ENCODE measurements at places on chromosomes 12 and 14.
A peak's percentile ranks its signal among the peaks of the same experiment; 100 is the strongest.

DNA sequence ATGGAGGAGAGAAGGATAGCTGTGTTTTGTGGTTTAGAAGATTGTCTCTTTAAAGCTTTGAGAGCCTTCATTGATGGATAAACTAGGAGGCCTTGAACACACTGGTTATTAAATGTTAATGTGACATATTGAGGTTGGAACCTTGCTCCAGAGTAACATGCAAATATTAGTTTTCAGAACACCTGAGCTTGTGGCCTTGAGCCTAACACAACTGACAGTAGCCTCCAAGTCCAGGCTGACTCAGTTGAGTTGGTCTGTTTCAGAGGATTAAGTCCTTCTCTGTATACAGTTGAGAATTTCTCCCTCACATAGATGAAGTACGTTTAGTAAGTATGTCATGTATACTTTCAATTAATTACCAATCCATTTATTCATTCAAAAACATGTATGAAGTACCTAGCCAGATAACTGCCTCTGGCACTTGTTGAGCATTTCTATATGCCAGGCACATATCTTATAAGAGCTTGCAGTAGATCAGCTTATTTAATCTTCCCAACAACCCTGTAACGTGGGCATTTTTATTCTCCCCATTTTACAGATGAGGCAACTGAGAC is 63.5 kb downstream of the ELK3 start:
- DNase-seq: no peak

DNA sequence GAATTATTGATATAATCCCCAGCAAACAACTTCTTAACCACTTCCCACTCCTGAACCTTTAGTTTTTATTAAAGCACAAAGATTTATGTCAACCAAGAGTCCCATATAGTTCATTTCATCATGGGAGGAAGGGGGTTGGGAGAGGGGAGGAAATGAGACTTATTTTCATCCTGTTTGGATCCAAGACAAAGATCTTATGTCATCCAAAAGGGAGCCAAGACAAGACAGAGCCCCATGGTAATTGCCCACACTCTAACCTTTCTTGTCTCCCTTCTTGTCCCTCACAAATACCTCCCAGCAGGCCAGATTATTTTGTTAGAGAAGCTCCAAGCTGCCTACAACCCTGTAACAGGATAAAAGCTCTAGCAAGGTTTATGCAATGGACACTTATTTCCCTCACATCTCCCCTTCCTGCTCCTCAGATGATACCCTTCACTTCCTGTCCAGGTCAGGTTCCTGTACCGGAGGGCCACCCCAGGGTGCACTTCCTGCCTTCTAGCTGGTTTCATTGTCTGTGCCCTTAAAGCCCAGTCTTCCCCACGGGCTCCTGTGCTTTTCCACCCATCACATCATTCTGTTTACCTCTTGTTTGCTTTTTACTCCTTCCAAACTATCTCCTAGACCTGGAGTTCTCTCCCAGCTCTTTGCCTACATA is 123.7 kb upstream of the MDM1 start:
- DNase-seq: no peak

- peak; percentile 10 for DNase-seq
These were observed 38.8 kb downstream of the SYNE3 start for GRCh38 chr14:95477411-95478269.

GRCh38 chr12:130074661-130075406 is 87.4 kb upstream of the FZD10 start:
- no peak for DNase-seq

DNA sequence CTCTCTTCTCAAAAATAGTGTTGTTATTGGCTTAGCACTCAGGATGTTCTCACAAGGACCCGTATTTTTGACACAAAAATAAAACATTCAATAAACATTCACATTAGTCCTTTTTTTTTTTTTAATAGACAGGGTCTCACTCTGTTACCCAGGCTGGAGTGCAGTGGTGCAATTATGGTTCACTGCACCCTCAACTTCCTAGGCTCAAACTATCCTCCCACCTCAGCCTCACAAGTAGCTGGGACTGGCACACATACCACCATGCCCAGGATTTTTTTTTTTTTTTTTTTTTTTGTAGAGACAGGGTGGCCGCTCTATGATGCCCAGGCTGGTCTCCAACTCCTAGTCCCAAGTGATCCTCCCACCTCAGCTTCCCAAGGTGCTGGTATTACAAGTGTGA is 27.0 kb downstream of the PPP1R13B start:
- no peak for DNase-seq

DNA sequence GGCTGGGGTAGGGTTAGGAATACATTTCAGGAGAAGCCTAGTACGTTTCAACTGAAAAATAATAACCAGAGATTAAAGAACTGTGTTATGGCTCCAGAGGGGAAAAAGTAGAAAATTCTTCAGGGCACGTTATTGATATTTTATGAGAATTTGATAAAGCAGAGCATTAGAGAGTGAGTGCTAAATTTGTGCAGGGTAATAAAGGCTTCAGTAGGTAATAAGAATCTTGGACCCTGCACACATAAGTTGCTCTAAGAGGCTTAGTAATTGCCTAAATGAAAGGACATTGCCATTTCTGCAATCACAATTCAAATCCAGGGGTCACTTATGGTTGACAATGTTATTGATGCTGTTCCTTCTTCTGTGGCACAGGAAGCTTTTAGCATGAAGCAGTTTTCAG is 439.4 kb upstream of the DCN start:
- no peak for DNase-seq

- DNase-seq: no peak
These were observed 565.8 kb upstream of the ATP2B1 start for GRCh38 chr12:90274407-90274806.

- DNase-seq: no peak
These were observed 178.2 kb upstream of the HIF1A start for GRCh38 chr14:61516964-61517653.

- DNase-seq: no peak
These were observed 74.2 kb upstream of the MBIP start for GRCh38 chr14:36394593-36394992.

DNA sequence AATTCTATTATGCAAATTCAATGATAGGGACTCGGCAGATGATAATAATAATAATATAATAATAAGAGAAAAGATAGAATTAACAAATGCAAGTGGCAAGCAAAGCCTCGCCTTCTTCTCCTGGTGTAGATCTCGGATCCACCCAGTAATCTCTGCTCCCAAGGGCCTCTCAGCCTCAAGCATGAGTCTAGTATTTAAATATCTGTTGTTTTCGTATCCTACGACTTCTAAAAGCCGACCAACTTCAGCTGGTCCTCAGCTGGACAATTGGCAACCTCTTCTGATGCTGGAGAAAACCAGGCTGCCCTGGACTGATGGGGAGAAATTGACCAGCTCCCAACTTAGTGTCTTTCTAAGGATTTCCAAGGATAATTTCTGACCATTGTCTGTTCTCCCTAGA is 14.0 kb upstream of the MAP1LC3B2 start:
- DNase-seq: no peak

DNA sequence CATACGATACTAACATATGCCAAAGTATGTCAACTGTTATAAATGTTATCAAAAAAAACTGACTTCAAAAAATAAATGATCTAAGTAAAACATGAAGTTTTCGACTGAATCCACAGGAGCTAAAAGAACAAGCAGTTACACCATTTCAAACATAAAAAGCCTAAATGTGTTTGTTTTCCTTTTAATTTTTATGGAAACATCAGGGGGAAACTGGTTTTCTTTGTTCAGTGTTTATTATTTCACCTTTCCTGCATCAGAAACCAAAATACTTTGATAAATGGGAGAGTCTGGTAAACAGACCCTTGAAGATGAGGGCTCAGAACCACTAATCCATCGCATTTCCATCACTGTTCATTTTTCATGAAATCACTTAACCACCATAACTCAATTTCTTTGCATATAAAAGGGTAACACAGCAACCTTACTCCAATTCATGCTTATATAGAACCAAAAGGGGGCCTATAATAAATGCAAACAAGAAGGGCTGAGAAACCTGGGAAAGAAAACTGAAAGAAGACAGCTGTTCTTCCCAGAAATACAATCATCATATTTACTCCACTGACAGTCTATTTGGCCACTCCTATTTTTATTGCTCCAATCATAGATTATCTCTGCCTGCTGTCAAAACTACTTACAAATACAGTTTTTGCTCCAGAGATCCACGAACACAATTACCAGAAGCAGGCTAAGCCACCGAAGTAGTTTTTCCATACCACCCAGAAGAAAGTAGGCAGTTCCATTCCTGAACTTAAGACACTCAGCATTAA is 17.0 kb downstream of the FGD6 start:
- no peak for DNase-seq

GRCh38 chr14:61280526-61281185 is 482 bp downstream of the TMEM30B start:
- DNase-seq: no peak

GRCh38 chr14:23302290-23303225 is at the start of gene PPP1R3E:
Gene PPP1R3E (minus strand): TSS chr14:23302859. CDS start chr14:23302576, 283 bp downstream.
- no peak for DNase-seq

DNA sequence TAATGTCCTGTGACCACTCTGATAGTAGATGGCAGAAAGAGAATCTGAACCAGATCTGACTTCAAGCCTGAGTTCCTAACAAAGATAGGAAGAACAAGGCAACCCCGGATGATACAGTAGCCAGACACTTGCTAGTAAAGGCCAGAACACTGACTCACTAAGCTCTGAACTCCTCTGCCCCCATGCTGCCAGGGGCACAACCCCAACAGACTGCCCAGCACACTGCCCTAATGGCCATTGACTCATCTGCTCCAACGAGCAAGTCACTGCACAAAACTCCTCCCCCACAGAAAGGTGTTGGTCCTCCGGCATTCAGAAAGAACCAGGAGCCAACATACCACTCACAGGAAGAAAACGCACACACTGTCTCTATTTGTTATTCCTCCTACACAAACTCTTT is 179.6 kb upstream of the NUDT4 start:
- no peak for DNase-seq

GRCh38 chr12:57891542-57892228 is 45.2 kb upstream of the CTDSP2 start:
- no peak for DNase-seq

GRCh38 chr14:38243696-38244240 is 12.1 kb downstream of the CLEC14A start:
- DNase-seq: no peak

DNA sequence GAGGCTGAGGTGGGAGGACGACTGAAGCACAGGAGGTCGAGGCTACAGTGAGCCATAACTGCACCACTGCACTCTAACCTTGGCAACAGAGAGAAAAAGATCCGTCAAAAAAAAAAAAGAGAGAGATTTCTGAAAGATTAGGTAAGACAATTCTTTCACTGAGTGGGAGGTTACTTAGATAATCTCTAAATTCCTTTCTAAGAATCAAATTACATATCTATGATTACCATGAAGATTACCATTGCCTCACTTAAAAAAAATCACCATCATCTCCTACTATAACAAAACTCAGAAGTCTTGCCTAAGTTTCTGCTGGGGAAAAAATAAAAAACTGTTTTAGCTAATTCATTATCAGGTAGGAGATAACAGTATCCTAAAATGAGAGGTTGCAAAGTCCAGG is 366.7 kb downstream of the DUSP6 start:
- DNase-seq: no peak

DNA sequence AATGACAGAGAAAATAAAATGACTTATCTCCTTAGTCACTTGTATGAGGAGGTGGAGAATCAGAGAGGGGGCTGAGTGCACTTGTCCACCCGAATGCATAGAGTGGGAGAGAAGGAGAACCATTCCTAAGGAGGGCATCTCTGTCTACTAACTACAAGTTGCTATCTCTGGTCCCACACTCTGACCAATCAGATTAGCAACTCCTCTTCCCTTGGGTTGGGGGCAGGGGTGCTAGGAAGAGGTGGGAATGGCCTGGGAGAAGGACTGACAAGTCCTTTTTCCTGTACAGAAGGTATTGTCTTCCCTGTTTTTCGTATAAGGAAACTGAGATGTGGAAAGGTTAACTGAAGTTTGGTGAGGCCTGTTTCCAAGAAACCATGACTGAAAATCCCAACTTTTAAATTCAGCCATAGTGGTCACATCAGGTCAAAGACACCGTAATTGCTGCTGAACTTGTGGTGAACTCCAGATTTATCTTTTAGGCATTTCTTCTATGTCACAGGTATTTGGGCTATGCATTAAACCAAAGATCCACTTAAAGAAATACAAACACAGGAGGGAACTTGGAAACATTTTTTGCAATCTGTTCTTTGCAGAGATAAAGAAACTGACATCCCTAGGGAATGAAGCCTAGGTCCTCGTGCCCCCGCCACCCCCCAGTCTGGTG is 207.8 kb downstream of the CRADD start:
- DNase-seq: no peak

- no peak for DNase-seq
These were observed 21.3 kb downstream of the TSPAN9 start for GRCh38 chr12:3098436-3098835.

DNA sequence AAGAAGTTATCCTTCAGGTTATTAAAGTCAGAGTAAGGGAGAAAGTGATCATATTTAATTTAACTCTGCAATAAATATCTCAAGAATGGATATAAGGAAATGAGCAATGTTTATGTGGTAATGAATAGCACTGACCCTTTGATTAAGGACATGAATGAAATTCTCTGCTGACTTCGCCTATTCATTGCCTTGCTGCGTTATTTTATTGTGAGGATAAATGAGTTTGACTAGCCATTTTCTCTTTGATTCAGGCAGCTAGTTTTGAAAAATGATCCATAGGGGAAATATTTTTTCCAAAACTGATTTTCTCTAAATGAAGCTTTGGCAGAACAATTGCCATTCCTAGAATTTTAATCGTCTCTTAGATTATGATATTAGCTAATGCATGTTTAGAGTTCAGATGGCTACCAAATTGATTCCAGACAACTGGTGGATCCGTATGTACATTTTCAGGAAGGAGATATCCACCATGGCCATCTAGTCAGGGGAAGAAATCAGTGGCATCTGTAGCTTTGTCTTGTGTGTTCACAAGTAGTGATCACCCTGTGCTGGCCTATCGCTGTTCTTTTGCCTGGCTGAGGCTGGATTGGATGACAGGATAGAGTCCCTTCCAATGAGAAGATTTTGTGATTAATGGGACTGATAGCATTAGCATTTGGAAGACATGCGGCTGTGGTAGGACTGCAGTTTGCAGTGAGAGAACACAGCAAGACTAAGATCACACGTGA is 302.3 kb upstream of the RGS6 start:
- no peak for DNase-seq

- DNase-seq: no peak
These were observed 345.8 kb upstream of the CCDC196 start for GRCh38 chr14:66140213-66140918.

DNA sequence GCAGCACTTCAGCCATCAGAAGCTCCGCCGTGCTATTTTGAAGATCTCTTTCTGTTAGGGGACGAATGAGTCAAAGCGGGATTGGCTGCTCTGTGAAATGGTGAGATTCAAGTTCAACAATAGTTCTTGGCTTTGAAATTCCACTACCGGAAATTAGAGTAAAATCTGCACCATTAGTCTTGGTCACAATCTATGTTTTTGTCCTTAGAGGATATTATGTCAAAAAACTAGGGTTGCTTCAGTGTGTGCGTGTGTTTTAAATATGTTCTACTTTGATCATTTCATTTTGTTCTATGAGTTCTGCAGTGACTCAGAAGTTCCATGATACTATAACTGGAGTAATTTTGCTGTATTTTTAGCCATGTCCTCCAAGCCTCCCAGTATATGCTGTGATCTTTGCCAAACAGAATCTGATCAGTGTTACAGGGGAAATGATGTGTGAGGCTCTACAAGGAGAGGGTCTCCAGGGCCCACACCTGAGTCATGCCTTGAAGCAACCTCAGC is 22.6 kb downstream of the GPHB5 start:
- no peak for DNase-seq

- no peak for DNase-seq
These were observed 137.7 kb downstream of the MON2 start for GRCh38 chr12:62604373-62604772.
